ENCODE measurements at places on chromosomes 7 and 10.

- no peak for DNase-seq
Observed at GRCh38 chr7:84998665-84999064, 188.2 kb downstream of the SEMA3D start.

DNA sequence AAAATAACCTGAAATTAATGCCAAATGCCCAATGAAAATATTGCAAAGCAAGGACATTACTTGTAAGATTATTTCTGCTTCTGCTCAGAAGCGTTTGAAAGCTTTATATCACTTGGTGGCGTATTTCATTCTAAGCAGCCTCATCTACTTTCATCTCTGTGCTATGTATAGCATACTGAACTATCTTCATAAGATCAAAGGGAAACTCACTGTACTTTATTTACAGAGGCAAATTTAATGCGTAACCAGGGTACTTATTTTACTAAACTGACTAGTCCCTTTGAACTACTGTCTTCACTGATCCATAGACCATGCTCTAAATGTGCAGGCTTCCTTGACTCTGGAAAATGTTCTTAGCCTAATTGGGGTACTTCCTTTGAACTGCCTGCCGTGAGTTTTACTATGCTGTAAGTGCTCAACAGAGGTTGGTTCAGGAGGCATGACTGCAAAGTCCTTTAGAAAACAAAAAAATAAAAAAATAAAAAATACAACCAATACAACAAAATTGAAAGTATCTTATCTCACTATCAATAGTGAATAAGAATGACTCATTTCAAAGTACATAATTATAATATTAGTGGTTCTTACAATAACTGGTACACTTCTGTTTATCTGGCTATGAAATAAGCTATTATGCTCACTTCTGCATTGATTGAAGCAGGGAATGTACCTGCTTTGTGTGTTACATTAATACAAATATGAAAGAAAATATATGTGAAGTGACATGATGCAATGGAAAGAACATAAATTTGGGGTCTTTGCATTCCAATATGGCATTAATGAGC is 41.0 kb upstream of the TSPAN12 start:
- no peak for DNase-seq

DNA sequence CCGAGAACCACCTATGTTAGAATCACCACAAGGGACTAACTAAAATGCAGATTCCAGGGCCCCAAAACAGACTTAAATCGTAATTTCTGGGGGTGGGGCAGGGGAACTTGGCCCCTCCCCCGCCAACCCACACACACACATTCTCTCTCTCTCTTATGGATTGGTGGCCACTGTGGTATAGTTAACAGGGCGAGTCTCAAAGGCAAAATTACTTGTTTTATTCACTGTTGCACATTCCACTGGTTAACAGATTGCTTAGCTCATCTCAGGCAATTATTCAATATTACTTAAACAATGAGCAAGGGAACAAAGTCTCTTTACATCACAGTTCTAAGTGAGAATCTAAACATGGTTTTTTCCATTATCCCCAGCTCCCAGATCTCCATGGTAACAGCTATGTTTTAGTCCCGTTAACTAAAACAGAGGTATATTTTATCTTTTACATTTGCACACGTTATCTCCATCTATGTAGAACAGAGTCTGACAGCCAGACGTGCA is 38.5 kb downstream of the IGF2BP3 start:
- no peak for DNase-seq

DNA sequence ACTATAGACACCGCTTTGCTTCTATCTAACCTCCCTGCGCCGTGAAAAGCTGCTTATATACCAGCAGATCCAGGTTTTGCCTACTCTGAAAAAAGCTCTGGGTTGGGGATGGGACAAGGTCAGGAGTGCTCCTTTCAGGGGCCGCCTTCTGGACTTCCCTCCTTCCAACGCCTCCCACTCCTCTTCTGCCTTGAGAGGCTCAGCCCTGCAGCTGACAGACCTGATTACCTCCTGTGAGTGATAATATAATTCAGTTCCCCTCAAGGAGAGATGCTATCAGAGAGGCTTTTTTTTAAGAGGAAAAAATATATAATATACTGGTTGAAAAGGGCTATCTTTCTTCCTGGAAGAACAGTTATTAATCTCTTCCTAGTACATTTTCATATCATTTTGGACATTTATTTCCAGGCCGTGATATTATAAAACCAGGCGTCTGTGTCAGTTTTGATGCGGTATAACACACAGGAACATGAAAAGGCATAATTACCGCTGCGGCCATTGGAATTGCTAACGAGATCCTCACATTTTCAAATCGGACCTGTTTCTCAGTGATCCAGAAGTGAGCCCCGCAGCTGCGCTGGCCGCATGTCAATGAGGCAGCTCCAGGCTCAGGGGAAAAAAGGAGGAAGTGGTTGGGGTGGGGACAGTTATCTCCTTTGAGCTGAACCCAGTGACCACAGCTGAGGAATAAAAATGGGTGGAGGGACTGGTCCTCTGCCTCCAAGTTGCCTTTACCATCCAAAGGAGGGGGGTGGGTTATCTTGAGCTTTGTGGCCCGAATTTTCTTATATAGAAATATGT is 457.1 kb downstream of the TYW1 start:
- no peak for DNase-seq

DNA sequence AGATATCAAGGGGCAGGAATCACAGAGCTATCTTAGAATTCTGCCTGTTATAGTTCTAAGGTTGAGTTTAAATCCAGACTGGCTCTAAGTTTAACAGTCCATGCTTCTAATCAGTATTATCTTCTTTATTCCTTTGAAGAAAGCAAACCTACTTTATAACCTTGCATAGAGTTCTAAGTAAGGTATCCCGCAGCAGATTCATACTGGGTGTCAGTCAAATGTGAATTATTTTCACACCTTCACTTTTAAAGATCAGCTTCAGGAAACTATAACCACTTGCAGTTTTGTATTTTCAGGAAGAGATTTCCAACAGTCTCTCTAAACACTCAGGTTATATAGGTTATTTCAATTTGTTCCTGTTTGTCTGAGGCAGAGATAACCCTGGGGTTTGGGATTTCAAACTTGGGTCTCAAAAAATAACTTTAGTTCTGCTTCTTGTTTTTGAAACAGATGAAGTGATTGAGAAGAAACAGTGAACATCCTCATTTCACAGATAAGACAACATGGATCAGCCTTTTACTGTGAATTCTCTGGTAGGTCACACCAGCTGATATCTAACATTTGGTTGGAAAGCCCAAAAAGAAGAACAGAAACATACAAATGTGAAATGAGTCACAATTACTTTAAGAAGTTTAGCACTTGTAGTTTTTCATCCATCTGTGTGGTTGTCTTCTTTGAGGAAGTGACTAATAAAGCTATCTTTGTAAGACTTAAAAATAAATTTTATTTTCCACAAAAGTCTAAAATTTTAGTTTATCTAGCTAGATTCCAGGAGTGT is 21.4 kb downstream of the STAMBPL1 start:
- DNase-seq: no peak

DNA sequence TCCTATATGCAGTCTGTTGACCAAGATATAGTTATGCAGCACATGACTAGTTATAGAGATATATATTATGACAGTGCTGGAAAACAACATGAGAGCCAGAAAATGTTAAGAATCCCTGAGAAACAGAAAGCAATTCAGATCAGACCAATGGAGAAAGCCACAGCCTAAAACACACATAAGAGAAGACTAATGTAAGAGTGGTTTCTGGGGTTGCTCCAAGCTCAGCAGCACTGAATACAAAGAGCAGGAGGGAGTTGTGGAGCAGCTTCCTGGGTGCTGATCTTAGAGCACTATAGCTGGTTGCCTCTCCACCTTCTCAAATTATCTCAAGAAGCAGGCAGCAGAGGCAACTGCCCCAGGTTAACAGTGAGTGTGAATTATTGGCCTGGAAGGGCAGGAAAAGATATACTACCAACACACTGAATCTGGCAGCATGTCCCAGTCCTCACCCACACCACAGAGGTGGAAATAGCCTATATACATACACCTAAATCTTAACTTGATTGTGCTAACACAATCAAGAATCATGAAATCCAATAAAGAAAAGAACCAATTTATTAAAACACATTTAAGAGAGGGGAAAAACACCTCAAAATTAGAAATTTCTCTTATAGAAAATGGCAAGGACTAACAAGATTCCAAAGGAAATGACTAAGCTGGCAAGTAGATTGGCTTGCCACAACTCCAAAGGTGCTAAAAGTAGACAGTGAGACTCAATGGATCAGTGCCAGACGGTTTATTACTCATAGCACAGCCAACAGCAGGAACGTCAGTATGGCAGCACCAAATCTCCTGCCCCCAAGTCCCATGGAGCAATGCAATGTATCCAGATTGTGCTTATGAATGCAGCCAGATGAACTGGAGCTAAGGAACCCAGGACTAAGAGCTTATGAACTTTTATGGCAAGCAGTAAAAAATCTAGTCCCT is 5.1 kb downstream of the PTTG1IP2 start:
- no peak for DNase-seq

DNA sequence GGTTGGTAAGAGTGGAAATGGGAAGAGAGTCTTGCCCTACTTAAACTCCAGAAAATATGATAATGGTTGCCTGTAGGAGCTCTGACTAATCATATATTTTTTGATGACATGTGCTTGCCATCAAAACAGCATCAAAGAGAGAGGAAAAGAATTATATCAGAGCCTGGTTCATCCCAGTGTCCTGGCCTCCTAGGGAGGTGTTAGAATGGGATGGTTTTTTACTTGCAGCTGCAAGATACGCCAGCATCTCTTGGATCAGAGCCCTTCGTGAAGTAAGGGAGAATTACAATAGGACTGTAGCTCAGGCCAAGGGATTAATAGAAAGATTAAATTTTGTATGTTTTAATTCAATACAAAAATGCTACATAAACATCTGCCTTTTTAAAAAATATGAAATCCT is 177.6 kb upstream of the HDAC9 start:
- no peak for DNase-seq

- no peak for DNase-seq
Observed at GRCh38 chr7:6433784-6434615, 13.8 kb downstream of the DAGLB start.

DNA sequence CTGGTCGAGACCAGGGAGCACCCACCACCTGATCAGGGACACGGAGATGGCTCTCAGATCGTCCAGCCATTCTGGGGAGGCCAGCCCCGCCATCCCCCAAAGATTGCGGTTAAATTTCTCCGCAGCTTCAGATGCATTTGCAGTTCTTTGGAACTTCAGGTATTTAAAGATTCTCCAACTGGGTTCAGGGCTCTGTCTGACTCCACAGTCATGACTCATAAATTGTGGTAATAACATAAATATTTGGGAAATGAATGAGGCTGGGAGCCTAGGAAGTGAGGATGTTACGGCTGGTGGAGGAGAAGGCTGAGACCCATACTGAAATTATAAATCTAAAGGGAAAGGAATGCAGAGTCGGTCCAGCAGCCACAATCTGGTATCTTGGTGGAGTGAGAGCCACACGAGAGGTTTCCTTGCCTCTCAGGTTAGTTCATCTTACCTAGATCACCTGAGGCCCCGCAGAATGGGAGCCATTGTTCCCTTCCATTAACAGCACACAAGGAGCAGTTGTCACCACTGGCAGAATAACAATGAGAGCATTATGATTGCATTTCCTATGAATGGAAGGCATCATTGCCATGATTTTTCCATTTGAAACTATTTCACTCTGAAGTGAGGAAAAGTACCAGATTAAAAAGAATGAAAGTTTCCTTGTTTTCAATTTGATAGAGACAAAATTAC is 26.7 kb upstream of the DNAJB6 start:
- no peak for DNase-seq
